ENCODE measurements at places on chromosomes 3 and 15.

DNA sequence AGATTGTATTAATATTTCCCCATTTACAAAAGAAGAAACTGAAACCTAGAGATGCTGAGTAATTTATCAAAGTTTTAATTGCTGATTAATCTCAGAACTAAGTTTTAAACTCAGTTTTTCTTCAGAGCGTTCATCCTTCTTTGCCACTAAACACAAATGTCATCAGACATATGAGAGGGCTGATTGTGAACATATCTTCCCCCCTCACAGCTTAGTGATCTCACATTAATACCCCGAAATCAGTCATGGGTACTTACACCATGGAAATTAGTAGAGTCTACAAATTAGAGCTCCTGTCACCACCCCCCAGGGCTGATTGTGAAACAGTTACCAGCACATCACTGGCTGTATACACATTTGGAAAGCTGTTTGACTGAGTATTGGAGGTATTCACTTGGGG is 189.3 kb upstream of the SGO1 start:
- DNase-seq, result no peak

DNA sequence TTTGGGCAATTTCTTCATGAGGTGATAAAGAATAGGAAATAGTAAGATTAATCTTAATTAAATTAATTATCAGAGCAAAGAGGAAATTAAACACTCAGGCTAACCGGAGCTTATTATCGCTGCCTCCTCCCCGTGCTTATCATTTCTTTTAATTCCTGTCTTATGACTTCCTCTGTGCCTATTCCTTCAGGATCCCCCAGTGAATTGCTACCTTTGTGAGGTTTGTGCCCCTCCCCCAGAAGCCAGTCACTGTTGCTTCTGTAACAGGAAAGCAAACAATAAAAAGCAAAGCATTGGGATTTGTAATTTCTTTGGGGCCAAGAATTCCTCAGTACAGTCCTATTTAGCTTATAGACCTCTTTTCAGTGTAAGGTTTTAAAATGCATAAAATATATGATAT is 164.5 kb downstream of the CADPS start:
- DNase-seq, result no peak

DNA sequence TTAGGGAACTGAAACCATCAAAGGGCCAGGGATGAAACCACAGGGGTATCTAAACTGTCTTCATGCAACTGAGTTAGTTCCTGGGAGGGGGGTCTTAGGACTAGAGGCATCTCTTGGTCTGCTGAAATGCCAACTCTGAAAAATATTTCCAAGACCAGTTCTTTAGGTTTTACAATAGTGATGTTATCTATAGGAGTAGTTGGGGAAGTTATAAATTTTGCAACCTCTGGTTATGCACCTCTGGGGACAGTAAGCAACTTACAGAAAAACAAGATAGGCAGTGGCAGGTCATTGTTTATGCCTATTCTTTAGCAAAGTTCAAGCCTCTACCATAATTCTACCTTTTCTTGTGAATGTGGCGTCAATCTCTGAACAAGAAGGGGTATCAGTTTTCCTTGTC is 60.5 kb upstream of the MINAR1 start:
- DNase-seq, result no peak

DNA sequence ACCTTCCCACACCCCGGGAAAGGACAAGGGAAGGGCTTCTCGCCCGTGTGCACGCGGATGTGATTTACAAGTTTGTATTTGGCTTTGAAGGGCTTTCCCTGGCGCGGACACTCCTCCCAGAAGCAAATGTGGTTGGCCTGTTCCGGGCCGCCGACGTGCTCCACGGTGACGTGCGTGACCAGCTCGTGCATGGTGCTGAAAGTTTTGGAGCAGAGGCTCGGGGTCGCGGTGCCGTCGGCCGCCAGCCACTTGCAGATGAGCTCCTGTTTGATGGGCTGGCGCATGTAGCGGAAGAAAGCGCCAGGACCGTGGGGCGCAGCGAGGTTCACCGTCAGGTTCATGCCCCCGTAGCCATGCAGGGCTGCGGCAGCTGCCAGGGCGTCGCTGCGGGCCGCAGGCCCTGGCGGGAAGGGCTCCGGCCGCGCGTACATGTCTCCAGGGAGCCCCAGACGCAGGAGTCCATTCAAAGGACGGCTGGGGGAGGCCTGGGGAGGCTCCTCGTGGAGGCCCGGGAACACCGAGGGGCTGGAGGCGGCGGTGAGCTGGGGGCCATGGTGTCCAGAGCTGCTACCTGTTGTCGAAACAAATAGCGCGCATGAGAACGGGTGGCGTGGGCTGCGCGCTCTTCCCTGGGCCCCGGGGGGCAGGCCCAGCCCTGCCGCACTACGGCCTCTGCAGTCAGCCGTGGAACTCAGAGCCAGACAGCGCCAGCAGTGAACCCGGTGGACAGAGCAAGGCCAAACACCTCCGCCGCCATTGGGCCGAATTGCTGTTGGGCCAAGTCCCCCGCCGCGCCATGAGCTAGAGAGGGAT is 10.2 kb downstream of the ZIC4 start:
- no peak for DNase-seq

DNA sequence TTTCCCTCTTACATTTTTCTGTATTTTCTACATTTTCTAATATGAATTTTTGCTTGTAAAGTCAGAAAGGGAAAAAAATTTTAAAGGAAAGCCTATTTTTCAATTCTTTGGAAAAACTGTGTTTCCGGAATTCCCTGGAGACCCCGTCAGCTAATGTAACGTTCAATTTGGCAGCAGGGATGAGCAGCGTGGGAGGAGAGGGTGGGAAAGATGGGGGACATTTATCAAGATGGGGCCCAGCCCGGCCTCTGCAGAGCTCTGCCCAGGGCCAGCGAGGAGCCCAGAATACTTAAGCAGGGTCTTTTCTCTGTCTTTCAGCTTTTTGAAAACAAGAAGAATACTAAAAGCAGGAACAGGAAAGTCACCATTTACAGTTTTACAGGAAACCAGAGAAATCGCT is 129.0 kb downstream of the LRRK1 start:
- DNase-seq, result no peak

- no peak for DNase-seq
These were observed 590 bp downstream of the POLG start for GRCh38 chr15:89333959-89334509.

- no peak for DNase-seq
These were observed 84.9 kb downstream of the NECTIN3 start for GRCh38 chr3:111156517-111156916.

DNA sequence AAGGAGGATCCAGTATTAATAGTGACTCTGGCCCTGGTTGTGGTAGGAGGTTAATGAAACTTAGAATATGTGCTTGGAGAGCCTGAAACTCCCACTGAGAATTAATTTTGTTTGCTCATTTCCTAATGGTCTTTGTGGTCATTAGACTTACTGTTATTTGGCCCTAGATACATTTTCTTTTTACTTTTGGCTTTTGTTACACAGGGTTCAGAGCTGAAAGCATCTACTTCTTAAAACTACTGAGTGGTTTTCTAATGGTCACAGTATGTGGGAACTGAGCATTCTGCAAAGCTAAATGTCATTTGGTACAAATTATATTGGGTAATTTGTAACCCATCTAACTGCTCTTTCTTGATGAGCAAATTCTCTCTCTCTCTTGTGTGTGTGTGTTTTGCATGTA is 433.4 kb upstream of the IL12A start:
- DNase-seq, result no peak

DNA sequence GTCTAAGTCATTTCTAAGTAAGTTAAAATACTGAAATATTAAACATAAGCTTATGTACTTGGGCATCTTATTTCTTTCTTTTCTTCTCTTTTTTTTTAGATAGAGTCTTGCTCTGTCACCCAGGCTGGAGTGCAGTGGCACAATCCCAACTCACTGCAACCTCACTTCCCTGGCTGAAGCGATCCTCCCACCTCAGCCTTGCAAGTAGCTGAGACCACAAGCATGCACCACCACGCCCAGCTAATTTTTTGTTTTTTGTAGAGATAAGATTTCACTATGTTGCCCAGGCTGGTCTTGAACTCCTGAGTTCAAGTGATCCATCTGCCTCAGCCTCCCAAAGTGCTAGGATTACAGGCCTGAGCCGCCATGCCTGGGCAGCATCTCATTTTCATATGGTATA is 16.0 kb upstream of the ZNF710 start:
- no peak for DNase-seq

GRCh38 chr15:101388046-101388445 is 93.0 kb upstream of the SNRPA1 start:
- no peak for DNase-seq
